ENCODE measurements at places on chromosomes 3 and 15.

GRCh38 chr15:60922736-60923135, 306.4 kb downstream of the RORA start:
- no peak for DNase-seq

DNA sequence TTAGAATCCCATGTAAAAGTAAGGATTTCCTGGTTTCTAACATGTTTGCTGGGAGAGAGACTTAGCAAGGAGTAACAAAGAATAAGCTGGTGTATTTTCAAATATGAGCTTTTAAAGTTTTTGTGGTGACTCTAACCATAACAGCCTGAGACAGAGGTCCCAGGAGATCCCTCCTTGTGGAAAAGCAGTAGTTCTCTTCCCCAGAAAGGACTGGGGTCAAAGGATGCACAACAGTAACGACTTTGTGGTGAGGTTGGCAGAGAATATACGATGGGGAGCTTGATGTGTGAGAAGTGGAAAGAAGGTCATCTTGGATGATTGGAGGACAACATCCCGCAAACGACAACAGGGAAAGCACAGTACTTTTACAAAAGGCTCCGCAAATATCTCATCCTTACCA, 38.2 kb downstream of the ABHD5 start:
- no peak for DNase-seq

GRCh38 chr15:70382762-70383458, 285.2 kb upstream of the TLE3 start:
- no peak for DNase-seq

DNA sequence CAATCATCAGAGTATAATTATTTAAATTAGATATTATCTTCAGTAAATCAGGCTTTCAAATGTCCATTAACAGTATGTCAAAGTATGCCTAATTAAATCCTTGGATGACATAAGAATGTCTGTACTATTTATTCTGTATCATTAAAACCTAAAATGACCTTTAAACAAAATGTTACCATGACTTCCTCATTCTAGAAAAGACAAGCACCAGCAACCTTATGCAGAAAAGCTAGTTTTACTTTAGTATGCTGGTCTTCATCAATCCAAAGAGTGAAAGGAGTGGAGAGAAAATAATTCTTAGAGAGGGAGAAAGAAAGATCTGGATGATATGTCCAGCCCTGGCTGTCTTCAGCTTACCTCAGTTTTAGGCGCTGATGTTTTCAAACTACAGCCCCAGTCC, 140.1 kb upstream of the UBE2E2 start:
- no peak for DNase-seq

DNA sequence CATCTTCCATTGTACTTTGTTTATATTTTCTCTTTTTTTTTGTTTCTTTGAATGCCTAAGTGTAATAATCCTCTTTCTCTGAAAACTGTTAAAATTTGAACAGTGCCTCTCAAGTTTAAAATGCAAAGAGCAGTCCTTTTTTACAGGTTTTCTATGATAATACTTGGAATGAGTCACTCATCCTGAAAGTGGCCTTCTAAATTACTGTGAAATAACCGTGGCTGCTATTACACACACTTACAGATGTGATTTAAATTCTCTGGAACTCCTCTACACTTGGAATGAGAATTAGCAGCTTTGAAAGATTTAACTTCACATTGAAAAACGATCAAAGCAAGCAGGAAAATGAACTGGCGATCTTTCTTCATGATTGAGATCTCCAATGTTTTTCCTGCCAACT, 105.9 kb downstream of the ROBO1 start:
- DNase-seq: no peak

DNA sequence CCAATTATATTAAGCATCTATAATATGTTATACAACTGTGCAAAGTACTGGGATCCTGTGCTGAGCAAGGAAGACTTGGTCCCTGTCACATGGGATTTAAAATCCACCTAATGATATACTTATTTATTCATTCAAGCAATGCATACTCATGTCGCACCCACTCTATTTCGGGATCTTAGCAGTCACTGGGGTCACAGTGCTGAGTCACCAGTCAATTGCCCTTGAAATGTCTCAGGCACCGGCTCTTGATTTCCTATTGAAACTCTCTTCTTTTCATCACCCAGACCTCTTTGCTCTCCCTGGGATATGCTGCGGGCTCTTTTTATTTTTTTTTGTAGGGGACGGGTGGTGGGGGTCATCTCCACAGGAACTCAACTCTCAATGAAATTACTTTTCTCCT, 194.5 kb upstream of the GAP43 start:
- DNase-seq: no peak

GRCh38 chr3:100072326-100073048, 41.8 kb downstream of the FILIP1L start:
- DNase-seq: no peak

GRCh38 chr3:178075344-178075743, 460.9 kb upstream of the KCNMB2 start:
- no peak for DNase-seq

DNA sequence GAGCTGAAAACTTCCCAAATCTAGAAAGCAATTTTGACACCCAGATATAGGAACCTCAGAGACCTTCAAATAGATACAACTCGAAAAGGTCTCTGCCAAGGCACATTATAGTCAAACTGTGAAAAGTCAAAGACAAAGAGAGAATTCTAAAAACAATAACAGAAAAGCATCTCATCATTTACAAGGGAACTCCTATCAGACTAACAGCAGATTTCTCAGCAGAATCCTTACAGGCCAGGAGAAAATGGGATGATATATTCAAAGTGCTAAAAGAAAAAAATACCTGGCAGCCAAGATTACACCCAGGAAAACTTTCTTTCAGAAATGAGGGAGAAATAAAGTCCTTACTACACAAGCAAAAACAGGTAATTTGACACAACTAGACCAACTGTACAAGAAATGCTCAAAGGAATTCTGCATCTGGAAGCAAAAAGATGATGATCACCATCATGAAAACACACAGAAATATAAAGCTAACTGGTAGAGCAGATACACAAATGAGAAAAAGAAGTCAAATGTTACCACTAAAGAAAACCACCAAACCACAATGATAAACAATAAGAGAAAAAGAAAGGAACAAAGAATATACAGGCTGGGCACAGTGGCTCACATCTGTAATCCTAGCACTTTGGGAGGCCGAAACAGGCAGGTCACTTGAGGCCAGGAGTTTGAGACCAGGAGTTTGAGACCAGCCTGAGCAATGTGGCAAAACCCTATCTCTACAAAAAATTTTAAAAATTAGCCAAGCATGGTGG, 50.4 kb downstream of the ADAM10 start:
- DNase-seq: no peak

DNA sequence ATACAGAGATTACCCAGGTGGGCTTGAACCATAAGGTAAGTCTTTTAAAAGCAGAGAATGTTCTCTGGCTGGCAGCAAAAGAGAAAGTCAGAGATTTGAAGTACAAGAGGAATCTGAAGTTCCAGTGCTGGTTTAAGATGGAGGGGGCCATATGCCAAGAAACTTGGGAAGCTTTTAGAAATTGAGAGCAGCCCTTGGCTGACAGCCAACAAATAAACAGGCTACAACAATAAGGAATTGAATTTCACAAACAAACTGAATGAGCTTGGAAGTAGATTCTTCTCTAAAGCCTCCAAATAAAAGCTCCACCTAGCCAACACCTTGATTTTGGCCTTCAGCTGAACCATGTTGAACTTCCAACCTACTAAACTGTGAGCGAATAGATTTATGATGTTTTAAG, 85.7 kb downstream of the TRIM42 start:
- no peak for DNase-seq

DNA sequence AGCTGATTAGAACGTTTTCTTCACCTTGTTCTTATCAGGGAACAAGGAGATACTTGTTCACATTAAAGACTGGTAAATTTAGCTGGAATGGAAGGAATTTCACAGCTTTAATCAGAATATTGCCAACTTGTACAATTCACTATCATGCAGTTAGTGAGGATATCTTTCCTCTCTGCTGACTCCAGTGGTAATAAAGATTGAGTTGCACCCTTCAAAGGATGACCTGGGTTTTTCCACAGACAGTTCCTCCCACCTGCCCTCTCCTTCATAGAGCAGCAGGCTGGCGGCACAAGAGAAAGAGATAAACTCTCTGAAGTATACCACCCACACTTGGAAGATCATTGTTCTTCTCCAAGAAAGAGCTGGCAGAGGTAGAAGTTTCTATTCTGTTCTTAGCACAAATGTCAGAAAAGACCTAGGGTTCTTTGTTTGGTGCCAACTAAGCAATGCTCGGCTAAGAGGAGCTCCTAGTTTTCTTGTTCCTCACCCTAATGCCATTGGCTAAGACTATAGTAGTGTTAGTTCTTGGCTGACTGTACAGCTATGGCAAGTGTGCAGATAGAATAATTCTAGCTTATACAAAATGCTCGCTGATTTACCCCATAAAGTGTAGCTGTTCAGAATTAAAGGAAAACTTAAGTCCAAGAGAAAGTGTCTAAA, 169.1 kb downstream of the CLSTN2 start:
- no peak for DNase-seq

GRCh38 chr3:138200424-138200823, 13.3 kb downstream of the ARMC8 start:
- DNase-seq: no peak

GRCh38 chr3:63193647-63194046, 84.5 kb upstream of the SYNPR start:
- no peak for DNase-seq

DNA sequence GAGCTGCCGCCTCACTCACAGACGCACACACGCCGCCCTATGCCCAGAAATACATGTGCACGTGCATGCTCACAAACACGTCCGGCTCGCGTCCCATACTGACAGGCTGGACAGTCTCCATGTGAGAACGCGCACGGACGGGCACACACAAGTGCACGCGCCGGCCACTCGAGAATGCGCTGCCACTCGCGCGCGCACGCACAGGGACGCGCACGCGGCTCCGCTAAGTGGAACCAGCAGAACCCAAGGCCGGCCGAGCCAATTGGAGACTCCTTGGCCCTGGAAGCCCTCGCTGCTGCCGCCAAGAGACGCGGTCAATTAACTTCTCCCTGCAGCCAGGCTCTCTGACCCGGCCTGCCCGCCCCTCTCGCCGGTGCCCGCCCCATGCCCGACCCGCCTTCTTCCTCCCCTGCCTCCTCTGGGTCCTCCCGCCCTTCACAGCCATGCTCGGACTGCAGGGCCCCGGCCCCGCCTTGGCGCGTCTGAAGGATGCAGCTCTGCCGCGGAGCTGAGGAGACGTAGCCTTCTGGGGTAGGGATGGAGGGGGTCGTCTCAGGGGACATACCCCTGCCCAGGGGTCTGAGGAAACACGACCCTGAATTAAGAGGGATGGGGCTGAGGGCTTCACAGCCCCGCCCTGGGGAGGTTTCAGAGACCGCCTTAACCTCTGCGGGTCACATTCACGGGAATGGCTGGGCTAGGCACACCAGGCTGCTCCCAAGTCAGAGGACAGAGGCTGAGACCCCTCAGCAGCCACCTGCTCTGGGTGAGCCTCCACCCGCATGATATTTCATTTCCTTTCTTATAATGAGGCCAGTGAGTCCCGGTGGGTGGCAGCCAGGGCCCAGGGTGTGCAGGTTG, 15.0 kb downstream of the PTH1R start:
- DNase-seq: no peak

GRCh38 chr3:135807879-135808278, 157.6 kb upstream of the PPP2R3A start:
- no peak for DNase-seq

DNA sequence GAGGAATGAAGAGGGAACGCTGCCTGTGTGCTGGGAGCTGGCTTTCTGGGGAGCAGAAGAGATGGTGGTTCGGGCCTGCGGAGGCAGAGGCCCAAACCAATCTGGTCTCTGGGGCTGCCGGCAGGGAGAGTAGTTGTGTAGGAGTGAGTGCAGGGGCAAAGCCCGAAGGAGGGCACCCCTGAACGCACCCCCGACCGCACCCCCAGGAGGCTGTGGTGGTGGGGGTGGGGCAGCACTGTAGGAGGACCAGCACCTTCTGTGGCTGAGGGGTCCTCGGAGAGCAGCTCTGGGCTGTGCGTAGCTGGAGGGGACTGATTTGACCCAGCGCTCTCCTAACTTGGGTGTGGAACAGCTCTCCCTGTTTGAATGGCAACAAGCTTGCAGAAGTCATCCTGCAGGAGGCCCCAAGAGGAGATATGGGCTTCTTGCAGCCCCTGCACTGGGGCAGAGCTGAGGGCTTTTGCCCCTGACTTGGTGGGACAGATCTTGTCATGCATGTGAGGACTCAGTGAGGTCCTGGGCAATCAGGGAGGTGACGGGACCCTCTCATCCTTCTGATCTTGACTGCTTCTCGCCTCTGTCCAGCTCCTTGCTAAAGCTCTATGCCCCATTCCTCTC, 26.1 kb downstream of the C15orf39 start:
- DNase-seq: no peak

DNA sequence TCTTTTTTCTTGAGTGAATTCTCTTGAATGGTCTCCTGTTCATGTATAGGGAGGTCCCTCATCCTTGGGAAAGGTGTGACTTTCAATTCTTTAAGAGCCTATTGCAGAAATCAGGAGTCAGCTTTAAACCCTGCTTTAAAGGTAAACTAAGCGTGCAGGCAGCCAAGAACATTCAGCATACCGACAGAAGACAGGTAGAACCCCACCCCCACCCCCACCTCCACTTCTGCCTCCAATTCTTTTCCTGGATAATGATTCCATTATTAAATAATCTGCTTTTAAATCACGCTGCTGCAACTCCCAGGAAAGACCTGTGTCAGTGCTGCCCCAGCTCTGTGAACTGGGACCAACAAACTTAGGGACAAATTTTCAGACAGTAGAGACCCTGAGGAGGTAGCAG, 49.3 kb upstream of the SKOR1 start:
- DNase-seq: no peak

- no peak for DNase-seq
Measured at GRCh38 chr15:72153269-72154000, 35.2 kb downstream of the SENP8 start.

DNA sequence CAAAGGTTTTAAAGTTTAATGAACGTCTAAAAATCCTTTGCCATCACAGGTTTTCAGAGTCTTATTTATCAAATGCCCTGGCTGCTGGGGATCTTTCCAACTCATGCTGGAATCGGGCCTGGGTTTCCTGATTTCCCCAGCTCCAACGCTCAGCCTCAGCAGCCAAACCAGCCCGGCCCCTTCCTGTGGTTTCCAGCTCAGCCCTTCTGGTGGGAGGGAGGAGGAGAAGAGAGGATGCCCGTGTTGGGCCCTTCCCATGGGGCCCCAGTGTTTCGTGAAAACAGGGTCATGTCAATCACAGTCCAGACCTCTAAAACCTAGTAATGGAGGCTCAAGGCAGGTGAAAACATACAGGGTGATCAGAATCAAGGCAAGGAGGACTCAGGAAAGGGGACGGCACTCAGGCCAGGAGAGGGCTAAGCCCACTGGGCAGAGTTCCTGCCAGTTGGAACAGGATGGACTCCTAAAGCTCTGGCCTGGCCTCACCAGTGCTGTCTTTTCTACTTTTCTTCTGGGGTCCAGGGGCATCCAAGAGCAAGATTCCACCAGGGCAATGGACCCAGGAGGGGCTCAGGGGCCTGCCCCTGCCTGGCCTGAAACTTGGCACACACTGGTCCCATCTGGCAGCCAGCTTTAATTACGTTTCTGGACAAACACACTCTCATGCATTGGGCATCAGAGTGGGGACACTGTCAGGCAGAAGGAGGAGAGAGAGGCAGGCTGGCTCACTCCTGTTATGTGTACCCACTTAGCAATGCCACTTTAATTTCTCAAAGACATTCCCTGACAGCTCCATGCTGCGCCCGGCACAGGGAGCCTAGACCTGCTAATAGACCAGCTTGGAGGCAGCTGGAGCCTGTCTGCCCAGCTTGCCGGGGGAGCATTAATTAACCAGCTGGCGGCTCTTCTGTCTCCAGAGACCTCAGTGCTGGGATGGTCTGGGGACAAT, 194.6 kb downstream of the FAM43A start:
- no peak for DNase-seq

GRCh38 chr15:42027521-42027920, 6.7 kb upstream of the PLA2G4E start:
- DNase-seq: no peak
